Prostate gland (tissue), 2 donors: ENCODE measurements at places on chromosomes 13 and 19. TPM values are rescaled to one million over a fixed set of nuclear protein-coding genes. Genes with fewer than 3 reads are reported as not detected.

The BRME1 gene
- total RNA-seq: 2.0 TPM

The KIR2DL4 gene
- total RNA-seq: not detected

DNA sequence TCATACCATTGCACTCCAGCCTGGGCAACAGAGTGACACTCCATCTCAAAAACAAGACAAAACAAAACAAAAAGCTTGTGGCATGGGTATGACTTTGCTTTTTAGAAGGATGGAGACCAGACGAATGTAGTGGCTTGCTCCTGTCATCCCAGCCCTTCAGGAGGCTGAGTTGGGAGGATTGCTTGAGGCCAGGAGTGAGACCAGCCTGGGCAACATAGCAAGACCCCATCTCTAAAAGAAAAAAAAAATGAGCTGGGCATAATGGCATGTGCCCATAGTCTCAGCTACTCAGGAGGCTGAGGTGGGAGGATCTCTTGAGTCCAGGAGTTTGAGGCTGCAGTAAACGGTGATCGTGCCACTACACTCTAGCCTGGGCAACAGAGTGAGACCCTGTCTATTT is 16.4 kb upstream of the SELENOW start:
- no peak for DNase-seq

DNA sequence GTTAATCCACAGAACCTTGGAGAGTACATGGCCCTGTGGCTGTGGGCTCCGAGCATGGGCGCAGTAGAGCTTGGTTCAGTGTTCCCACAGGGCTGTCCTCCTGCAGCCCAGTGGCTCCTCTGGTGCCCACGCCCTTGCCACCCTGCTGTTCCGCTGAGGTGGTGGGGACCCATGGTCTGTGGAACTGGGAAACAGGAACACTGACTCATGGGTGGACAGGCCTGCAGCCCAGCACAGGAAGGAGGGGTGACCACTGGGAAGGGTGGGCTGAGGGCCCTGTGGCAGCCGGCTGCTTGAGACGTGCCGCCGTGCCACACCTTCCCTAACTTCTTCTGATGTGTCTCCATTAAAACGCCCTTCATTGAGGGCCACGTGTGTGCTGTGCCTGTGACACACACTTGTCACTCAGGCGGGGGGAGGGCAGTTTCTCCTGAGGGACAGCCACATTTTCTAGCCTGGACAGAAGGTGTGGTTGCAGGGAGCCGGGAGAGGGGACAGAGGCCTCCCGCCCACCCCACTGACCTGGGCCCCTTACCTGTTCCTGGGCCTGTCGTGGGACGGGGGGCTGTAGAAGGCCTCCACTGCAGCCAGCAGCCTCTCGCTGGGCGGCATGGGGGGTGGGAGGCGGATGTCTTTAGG is 21.1 kb downstream of the CHERP start:
- no peak for DNase-seq

DNA sequence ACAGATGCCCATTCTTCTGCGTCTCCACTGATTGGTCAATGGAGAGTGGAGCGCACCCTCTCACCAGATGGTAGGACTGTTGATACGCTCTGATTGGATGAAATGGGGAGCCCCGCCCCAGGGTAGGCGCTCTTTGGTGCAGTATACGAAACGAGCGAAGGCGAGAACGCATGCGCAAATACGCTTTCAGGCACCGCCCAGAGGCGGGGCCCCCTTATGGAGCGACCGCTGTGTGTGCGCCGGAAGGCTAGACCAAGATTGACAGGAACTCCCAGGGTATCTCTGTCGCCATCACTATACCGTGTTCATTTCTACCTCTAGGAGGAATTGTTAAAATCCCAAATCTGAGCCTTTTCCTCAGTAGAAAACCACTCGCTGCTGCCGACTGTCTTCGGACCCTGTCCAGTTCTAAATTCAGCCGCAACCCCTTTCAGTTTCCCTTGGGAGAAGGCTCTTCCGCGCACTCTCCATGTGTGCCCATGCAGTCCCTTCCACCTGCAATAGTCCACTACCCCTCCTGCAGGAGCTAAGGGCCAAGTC is 720 bp upstream of the HNRNPL start:
- no peak for DNase-seq

DNA sequence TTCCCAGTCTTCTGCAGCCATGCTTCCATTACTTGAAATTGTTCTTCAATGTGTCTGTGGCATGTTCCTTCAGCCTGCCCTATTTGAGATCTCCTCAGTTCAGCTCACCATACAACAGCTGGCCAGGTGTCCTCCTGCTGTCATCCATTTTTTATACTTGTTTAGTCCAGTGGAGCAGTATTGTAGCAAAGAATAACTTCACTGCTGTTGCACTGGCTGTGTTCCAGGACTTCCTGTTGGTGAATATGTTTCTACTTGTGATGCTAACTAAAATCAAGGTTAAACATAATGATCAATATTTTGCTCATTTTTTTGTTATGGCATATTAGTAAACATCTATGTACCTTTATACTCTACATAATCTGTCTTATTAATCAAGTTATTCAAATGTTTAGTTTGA is 1394.1 kb downstream of the PCDH9 start:
- no peak for DNase-seq

- no peak for DNase-seq
Observed at GRCh38 chr13:70407486-70407885, 299.2 kb upstream of the KLHL1 start.

GRCh38 chr13:110915874-110916206 is 971 bp upstream of the ANKRD10 start:
- no peak for DNase-seq

GRCh38 chr19:45812297-45812696 is 2.8 kb downstream of the RSPH6A start:
- DNase-seq: no peak

DNA sequence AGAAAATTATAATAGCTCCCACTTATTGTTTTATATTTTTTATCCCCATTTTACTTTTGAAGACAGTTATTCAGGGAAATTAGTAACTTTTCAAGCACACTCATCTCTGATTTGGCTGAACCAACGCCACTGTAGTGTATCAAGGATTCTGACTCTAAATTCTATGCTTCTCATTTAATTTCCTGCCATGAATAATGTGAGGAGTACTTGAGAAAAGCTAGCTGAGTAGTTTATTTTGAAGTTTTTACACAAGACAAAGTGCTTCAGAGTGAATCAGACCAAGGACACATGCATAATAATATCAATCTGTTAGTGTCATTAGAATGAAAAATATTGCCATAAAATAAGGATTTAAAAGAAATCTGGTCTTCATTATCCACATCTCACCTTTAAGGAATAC is 329.9 kb downstream of the SLITRK6 start:
- no peak for DNase-seq

DNA sequence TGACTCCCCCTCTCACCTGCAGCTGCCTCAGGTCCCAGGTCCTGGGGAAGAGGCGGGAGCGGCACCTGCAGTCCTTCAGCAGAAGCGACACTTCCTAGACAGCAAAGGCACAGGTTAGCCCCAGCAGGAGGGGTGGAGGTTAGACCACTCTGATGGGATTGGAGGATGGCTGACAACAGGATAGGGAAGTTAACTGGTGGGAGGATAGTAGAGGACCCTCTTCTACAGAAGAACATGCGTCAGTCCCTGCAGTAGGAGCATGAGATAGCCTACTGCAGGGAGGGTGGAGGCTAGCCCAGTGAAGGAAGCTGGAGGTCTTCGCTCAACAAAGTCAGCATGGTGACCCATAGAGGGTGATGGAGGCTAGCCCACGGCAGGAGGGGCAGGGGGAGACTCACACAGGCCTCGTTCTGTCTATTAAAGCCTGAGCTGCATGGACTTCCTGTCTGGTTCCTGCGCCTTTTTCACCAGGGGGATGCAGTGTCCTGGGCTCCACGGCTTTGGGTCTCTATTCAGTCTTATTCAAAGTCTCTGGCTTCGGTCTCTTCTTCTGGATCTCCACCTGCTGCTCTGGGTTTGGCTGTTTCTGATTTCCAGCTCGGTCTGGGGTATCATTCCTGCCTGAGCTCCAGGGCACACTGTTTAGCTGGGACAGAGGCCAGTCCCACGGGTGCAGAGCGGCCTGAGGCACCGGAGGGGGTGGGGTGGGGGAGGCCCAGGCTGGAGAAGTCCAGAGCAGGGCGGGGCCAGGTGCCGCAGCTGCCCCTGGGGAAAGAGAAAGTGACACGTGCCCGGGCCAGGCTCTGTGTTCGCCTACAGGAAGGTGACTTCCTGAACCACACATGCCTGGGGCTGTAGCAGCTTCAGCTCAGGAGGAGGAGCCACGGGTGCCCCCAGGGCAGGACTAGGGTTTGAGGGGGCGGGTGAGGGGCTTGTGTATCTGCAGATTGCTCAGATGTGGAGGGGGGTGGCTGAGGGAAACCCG is 7.3 kb downstream of the IFNL3 start:
- peak; percentile 49 for DNase-seq

The GYS1 gene
- total RNA-seq: 52.0 TPM

DNA sequence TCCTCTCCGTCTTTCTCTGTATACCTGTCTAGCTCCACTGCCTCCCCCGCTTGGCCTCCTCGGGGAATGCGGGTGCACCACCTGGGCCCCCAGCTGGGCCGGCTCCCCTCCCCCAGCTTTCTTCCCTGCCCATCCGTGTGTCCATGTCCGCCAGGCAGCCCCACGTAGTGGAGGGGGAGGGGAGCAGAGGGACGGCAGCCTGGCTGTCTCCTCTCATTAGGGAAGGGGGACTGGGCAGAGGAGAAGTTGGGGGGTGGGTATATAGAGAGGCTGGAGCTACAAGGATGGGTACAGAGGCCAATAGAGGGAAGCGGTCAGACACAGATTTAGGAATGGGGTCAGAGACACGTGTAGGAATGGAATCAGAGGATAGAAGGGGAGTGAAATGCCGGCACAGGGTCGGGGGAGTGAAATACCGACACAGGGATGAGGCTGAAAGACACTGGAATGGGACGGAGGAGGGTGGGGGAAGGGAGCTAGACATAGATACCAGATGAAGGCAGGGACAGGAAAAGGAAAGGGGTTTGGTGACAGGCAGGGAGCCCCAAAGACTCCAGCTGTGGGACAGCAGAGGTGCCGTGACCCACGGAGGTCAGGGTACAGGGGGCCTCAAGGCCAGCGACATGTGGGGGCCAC is 2.8 kb downstream of the NECTIN2 start:
- no peak for DNase-seq

The ZNF888 gene
- total RNA-seq: 21.4 TPM

DNA sequence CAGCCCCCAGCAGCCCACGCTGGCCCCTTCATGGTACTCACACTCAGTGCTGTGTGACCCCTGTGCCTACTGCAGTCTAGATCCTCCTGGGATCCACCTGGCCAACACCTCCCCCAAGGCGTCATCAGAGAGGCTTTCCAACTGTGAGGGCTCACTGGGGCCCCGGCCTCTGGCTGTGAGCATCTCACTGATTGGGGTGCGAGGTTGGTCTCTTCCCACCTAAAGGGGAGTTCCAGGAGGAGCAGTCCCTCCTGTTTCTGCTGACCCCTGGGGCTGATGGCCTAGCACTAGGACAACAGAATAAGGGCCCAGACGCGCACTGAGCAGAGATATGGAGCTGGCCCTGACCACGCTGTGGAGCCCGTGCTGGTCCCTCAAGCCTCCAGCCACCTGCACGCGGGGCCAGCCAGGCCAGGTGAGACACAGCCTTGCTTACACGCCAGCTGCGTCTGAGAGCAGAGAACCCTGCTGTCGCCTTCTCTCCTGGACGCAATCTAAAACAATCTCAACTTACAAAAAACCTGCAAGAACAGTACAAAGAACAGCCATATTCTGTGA is 32.2 kb downstream of the ELL start:
- no peak for DNase-seq

- no peak for DNase-seq
Observed at GRCh38 chr19:18446811-18447359, 9.0 kb upstream of the ISYNA1 start.

- DNase-seq: no peak
Observed at GRCh38 chr13:99196466-99197116, 4.1 kb upstream of the UBAC2 start.

The PCDH9 gene
- 1.8 TPM for total RNA-seq

The KCNJ14 gene
- 0.45 TPM for total RNA-seq

DNA sequence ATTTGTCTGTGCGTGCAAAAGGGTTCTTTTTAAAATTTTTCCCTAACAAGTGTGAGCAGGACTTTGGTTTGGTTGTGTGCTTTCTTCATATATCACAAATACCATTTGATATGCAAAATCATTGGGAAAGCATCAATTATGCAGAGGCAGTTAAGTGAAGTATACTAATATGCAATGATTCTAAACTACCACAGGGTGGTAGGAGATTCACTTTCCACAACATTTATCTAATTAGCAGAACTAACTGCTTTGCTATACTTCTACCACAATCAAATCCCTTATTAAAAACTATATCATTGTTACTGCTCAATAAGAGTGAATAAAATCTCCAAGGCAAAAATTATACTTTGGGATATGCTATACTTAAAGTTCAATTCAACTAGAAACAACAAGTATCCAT is 2738.9 kb upstream of the PCDH20 start:
- no peak for DNase-seq

GRCh38 chr13:93522501-93522900 is 295.9 kb downstream of the GPC6 start:
- no peak for DNase-seq

- no peak for DNase-seq
Observed at GRCh38 chr19:10935371-10936059, 6.9 kb downstream of the TIMM29 start.

- no peak for DNase-seq
Observed at GRCh38 chr13:70541451-70541850, 433.2 kb upstream of the KLHL1 start.

GRCh38 chr13:47661076-47661475 is 340.0 kb downstream of the SUCLA2 start:
- DNase-seq: no peak

The ADGRE1 gene
- total RNA-seq: not detected

GRCh38 chr13:80598189-80598588 is 257.3 kb upstream of the SPRY2 start:
- no peak for DNase-seq

DNA sequence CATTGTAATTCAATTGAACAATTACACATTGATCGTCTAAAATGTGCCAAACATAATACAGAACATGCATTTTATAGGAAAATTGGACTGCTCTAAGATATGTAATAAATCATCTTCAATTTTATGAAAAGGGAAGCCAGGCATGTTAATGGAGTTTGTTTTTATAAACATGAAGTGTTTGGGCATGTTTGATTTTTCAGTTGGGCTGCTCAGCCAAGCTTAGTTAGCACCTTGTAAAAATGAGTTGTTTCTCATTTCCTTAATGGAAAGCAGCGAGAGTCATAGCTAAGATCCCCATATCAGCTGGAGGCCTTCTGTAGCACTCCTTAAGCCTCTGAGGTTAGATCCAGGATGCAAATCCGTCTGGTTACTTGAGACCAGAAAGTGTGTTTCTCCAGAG is 422.3 kb downstream of the SPRY2 start:
- DNase-seq: no peak

GRCh38 chr19:2271234-2272103 is 10.5 kb downstream of the PEAK3 start:
- DNase-seq: no peak

The ZNF345 gene
- 12.6 TPM for total RNA-seq

DNA sequence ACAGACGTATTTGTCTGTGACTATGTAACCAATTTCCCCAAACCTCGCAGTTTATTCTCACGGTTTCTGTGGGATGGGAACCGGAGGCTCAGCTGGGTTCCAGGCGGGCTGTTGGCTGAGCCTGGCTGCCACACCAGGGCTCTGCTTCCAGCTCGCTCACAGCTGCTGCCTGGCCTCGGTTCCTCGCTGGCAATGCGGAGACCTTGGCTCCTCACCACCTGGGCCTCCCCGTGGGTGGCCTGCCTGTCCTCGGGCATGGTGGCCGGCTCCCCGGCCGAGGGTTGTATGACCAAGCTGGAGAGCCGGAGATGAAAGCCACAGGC is 218.9 kb upstream of the MAB21L1 start:
- DNase-seq: no peak
